Hematopoietic multipotent progenitor cell treated with erythropoietin and hydrocortisone succinate and interleukin-3 and kit ligand, for 17 days (in vitro differentiated cells): ENCODE measurements at places on chromosomes 7 and 10.

DNA sequence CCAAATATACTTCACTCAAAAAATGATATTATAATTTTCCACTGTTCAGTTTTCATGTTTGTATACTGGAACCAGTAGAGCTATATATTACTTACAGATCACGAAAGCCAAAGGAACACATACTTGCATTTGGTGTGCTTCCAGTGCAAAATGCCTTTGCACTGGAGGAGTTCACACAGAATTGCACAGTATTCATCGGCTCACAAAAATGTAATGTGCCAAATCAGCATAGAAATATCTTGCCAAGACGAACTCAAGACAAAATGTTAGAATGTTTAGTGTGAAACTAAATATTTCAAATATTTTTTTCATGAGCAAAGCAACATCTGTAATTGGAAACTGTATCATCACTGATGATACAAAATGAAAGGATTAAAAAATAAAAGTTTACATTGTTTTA, 646.2 kb upstream of the SEMA3D start:
- no peak for DNase-seq

- no peak for DNase-seq
Measured at GRCh38 chr10:53646525-53646924, 873.9 kb upstream of the MBL2 start.

- no peak for DNase-seq
Measured at GRCh38 chr10:131435760-131436457, 124.4 kb upstream of the TCERG1L start.

- DNase-seq, result no peak
Measured at GRCh38 chr7:82443547-82444219, at the start of gene CACNA2D1. Gene CACNA2D1 (minus strand): TSS chr7:82443777.
